Stimulated activated naive CD4-positive, alpha-beta T cell (primary cell): ENCODE measurements at places on chromosomes 3 and 15.

GRCh38 chr15:48090666-48091065 is 30.1 kb upstream of the SLC24A5 start:
- DNase-seq = no peak

- DNase-seq = no peak
These were observed 8.5 kb downstream of the RAB11A start for GRCh38 chr15:65877749-65878148.

GRCh38 chr3:100144255-100144866 is 30.1 kb upstream of the FILIP1L start:
- DNase-seq = no peak

DNA sequence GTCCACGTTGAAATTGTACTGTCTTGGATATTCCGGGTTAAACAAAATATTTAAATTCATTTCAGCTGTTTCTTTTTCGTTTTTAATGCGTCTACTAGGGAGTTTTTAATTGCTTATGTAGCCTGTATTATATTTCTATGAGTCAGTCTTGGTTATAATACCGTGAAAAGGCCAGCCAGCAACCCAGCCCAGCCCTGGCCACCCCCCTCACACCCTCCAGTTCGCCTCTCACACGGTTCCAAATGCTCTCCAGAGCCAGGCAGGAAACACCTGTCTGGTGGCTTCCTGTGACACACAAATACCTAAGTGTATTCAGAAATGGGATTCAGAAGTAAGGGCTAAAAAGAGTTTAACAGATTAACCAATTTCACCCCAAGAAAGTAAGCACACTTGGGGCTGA is 4.4 kb downstream of the SH3BP5 start:
- DNase-seq = no peak

- DNase-seq = no peak
These were observed 33.6 kb upstream of the SEC13 start for GRCh38 chr3:10354361-10355015.

GRCh38 chr3:195069501-195070251 is 201.3 kb downstream of the XXYLT1 start:
- DNase-seq = no peak

DNA sequence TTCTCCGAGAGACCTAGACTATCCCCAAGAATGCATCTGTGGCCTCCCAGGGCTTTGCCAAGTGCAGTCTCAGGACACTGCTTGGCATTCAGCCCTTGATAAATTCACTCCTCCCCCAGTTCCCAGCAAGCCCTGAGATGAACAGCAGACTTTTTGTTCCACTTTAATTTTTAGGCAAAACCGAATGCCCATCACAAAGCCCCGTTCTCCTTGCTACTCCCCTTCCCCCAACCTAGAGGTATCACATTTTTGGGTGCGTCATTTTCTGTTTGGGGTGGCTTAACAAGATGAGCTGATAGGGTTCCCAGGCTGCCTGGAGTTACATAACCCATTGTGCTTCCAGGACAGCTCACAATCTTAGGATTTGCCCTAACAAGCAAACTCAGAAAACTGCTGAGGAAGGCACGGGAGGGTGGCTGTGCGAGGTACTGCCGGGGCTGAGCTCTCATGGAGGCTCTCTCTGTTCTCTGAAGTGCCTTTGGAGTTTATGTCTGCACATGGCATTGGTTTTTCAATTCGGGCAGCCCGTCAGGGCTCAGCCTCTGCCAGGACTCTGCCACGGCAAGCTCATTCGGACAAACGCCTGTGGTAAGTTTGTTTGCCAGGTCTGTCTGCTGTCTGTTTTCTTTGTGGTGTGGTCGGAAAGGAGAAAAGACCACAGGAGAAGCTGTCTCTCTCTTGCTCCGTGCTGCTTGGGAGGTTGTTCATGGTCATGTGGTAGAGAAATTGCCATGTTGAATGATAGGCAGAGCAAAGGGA is at the start of gene TRAK1:
Gene TRAK1 (plus strand): TSS at position 385 of the 759 bp plus-strand sequence. CDS start 113 bp downstream, at position 498.
- DNase-seq = no peak

- DNase-seq = no peak
These were observed 6.4 kb upstream of the CCDC33 start for GRCh38 chr15:74229686-74230085.

- DNase-seq = no peak
These were observed 98.2 kb upstream of the CHD2 start for GRCh38 chr15:92801774-92802464.

- DNase-seq = no peak
These were observed 2.1 kb upstream of the PLSCR1 start for GRCh38 chr3:146546366-146546965.

GRCh38 chr15:101657968-101658784 is 6.0 kb upstream of the TM2D3 start:
- no peak for DNase-seq

- DNase-seq = no peak
These were observed 222.4 kb upstream of the WNT5A start for GRCh38 chr3:55709411-55710012.
